ENCODE measurements at places on chromosomes 12 and 14.

DNA sequence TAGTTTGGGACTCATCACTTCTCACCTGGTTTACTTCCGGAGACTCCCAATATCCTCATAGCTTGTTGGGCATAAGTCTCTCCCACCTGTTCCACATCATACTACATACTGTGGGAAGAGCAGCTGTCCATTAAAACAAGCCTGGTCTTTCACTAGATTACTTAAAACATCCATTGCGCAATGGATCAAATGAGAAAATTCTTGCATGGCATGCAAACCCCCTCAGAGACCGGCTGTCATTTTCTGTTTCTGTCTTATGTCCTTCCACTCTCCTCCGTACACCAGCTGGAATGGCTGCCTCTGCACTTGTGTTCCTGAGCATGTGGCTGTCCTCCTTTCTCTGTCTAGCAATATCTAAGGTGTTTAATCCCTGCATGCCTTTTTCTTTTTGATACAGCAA is 265.6 kb downstream of the TMEM117 start:
- no peak for DNase-seq

DNA sequence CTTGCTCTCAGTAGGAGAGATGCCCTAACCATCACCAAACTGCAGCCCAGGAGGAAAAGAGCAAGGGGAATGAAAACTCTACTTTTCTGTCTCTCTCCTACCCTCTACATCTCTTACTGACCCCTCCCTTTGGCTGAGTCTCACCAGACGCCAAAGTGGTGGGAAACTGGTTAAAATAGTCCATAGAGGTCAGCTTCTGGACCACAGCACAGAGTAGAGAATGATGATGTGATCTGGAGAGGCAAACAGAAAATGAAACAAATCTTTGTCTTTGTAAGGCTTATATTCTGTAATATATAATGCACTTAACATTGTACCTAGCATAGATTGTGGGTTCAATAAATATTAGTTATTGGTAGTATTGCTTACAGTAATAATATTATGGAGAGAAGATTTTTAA is 81.0 kb upstream of the GARIN2 start:
- no peak for DNase-seq

GRCh38 chr14:77051116-77051515 is 22.6 kb upstream of the IRF2BPL start:
- no peak for DNase-seq

DNA sequence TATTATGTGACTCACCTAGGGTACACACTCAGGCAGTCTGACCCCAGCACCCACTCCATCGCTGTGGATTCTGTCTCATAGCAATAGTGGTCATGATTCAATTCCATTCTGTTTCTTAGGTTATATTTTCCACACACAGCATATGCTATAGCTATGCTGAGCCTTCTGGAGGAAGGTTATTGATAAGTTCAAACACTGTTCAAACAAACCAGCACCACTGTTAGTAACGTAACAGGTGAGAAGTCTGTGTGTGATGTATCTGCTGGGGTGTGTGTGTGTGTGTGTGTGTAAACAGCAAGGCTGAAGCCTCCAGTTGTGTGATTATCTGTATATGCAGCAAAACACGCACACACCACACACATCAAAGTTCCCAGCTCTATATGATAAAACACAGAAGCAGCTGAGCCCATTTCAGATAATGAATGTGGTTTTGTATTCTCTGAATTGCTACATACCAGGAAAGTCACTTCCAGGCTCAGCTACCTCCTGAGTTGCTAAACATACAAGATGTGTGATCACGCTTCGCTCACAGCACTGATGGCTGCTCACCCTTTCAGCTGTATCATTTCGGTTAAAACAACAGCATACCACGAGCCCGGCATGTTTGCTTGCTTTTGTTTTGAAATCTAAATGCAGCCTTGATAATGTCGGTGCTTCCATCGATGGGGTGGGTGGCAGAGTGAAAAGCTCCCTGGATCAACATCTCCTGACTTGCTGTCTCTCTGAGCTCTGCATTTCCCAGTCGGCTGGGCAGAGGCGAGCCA is 6.8 kb upstream of the SYNE3 start:
- DNase-seq, result no peak

DNA sequence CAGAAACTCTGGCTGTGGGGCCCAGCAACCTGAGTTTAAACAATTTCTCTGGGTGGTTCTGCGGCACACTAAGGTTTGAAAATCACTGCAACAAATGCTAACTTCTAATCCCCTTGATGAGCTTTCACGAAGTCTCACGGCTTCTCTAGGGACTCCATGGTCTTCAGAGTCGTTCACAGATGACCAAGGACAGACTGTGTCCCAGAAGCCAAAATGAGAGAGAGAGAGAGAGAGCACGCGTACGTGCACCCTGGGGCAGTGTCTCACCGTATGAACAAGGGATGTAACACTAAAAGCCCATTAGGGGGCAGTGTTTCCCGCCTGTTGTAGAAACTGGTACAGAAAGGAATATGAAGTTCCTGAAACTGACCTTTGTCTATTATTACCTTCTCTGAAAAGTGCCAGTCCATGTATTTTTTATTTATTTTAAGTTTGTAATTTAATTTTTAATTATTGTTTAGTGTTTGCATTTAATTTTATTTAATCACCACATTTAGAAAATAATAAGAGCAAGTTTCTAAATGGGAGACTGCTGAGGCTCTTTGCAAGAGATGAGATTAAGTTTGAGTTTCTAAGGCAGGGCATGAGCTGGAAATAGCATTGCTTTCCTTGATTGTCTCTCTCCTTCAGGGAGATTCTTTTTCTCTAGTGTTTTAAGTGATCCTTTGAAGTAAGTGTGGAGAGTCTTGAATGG is 3.4 kb downstream of the APOLD1 start:
- peak; percentile 18 for DNase-seq
